Activated CD4-positive, alpha-beta T cell treated with anti-CD3 and anti-CD28 coated beads for 36 hours (primary cell): ENCODE measurements at places on chromosomes 3 and 15. TPM values are rescaled to one million over a fixed set of nuclear protein-coding genes. Genes with fewer than 3 reads are reported as not detected.

The ASB14 gene
- total RNA-seq: not detected

- H3K4me3 ChIP-seq: no peak overlapping the region
- DNase-seq: no peak
- H3K36me3 ChIP-seq: no peaks in the 10 kb centered on the region
- H3K4me1 ChIP-seq: no peaks in the 10 kb centered on the region
- H3K27ac ChIP-seq: no peak overlapping the region
- H3K27me3 ChIP-seq: no peaks in the 10 kb centered on the region
These were observed 100.1 kb downstream of the VGLL3 start for GRCh38 chr3:86890741-86891396.

The ITIH4 gene
- total RNA-seq: 6.5 TPM

The NME9 gene
- 0.46 TPM for total RNA-seq

The B3GNT5 gene
- total RNA-seq: 22.8 TPM

DNA sequence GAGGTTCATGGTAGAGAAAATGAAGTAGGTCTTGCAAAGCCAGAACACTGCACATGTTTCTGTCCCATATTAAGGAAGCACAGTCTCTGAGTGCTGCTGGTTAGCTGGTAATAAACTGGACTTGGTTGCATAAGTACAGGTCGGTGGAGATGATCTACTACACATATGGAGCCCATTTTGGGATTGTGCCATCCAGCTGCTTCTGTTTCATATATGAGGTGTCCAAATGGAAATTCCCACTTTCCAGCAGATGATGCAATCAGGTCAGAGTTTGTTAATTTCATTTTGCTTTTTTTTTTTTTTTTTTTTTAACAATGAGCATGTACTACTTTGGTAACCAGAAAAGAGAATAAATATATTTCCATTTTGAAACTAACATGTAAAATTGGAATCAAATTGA lies 122.6 kb downstream of the SATB1 start:
- no peaks in the 10 kb centered on the region for H3K4me1 ChIP-seq
- no peak for DNase-seq
- no peak overlapping the region for H3K27ac ChIP-seq
- no peaks in the 10 kb centered on the region for H3K36me3 ChIP-seq
- H3K27me3 ChIP-seq: no peaks in the 10 kb centered on the region

The VEPH1 gene
- not detected for total RNA-seq

GRCh38 chr3:195446359-195446758 lies 3.5 kb upstream of the ACAP2 start:
- no peak for DNase-seq
- no peak overlapping the region for H3K4me3 ChIP-seq
- no peaks in the 10 kb centered on the region for H3K27me3 ChIP-seq

The C15orf62 gene
- total RNA-seq: 0.58 TPM

- no peak overlapping the region for H3K4me3 ChIP-seq
- H3K36me3 ChIP-seq: peaks cover 2% of the 10 kb centered on the region
- H3K4me1 ChIP-seq: peaks cover 57% of the 10 kb centered on the region
These were observed 2.5 kb upstream of the FSIP1 start for GRCh38 chr15:39785139-39785538.

The CHRFAM7A gene
- total RNA-seq: not detected

The FAM3D gene
- not detected for total RNA-seq

DNA sequence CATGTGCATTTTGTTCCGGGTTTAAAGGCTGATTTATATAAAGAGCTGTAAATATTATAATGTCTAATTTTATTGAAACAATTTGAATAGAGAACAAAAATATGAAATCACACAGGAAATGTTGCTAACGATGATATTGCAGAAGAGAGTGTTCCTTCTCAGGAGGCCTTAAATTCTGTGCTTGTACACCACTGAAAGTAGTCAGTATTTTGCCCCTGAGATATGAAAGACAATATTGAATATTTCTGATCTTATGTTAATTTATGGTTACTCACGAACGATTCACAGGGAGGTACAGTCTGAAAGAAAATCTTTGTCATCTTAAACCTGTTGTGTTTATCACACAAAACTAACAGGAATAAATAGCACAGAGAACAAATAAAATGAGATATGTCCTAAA lies 213.2 kb upstream of the PLSCR5 start:
- H3K36me3 ChIP-seq: no peaks in the 10 kb centered on the region
- H3K4me1 ChIP-seq: no peaks in the 10 kb centered on the region
- no peak overlapping the region for H3K4me3 ChIP-seq
- H3K27me3 ChIP-seq: no peaks in the 10 kb centered on the region
- DNase-seq: no peak
- no peak overlapping the region for H3K27ac ChIP-seq

DNA sequence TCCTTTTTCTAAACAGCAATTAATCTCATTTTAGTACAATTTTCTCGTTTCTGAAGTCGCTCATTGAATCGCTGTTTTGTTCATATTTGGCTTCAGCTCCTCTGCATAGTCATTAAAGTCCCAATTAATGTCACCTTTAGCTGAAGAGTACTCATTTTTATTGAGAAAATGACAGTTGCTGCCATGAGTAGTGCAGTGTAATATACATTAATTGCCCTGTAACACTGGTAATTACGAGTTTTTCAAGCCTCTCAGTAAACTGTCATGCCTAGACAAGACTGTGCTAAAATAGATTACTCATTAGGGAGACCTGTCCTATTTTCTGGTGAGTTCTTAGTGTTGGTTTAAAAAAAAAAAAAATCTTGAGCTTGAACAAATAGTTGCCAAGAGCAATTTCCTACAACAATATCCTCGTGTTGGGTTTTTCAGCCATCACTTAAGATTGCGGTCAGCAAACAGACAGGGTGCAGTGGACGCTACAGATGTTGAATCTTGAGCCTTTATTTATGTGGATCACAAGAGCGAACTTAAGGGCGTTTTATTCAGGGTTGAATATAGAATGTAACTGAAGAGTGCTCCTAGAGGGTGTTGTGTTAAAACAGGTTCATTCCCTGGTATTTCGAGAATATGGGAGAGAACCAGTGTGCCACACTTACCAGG lies 176.0 kb downstream of the CDIN1 start:
- no peaks in the 10 kb centered on the region for H3K27me3 ChIP-seq
- DNase-seq: no peak
- H3K4me1 ChIP-seq: no peaks in the 10 kb centered on the region
- H3K4me3 ChIP-seq: no peak overlapping the region
- no peak overlapping the region for H3K27ac ChIP-seq

DNA sequence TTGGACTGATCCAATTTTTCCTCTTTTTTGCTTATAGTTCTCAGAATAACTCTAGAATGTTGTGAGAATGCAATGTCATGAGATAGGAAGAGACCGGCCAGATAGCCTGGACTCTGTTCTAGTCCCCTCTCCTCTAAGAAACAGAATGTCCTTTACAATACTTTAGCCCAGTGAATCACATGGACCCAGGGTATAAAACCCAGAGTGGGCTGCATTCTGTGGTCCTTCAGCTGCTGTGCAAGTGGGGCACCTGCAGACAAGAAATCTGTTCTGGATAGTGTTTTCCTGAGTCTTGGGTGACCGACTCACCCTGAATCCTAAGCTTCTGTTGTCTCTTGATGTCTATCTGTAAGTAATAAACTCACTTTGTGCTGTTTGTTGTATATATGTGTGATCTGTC lies 368.6 kb upstream of the DPH6 start:
- no peak overlapping the region for H3K27ac ChIP-seq
- H3K27me3 ChIP-seq: no peaks in the 10 kb centered on the region
- no peaks in the 10 kb centered on the region for H3K36me3 ChIP-seq
- H3K4me3 ChIP-seq: no peak overlapping the region
- no peaks in the 10 kb centered on the region for H3K4me1 ChIP-seq

GRCh38 chr3:4596612-4597011 lies 103.5 kb downstream of the ITPR1 start:
- DNase-seq: no peak
- H3K36me3 ChIP-seq: no peaks in the 10 kb centered on the region
- H3K27ac ChIP-seq: no peak overlapping the region
- no peaks in the 10 kb centered on the region for H3K27me3 ChIP-seq
- no peak overlapping the region for H3K4me3 ChIP-seq
- H3K4me1 ChIP-seq: peaks cover 9% of the 10 kb centered on the region

The TRH gene
- not detected for total RNA-seq

The SLC51A gene
- not detected for total RNA-seq
